HFF-Myc (cell line): ENCODE measurements at places on chromosomes 2 and 18.

- DNase-seq: no peak
Observed at GRCh38 chr18:10315522-10315921, 138.9 kb upstream of the APCDD1 start.

DNA sequence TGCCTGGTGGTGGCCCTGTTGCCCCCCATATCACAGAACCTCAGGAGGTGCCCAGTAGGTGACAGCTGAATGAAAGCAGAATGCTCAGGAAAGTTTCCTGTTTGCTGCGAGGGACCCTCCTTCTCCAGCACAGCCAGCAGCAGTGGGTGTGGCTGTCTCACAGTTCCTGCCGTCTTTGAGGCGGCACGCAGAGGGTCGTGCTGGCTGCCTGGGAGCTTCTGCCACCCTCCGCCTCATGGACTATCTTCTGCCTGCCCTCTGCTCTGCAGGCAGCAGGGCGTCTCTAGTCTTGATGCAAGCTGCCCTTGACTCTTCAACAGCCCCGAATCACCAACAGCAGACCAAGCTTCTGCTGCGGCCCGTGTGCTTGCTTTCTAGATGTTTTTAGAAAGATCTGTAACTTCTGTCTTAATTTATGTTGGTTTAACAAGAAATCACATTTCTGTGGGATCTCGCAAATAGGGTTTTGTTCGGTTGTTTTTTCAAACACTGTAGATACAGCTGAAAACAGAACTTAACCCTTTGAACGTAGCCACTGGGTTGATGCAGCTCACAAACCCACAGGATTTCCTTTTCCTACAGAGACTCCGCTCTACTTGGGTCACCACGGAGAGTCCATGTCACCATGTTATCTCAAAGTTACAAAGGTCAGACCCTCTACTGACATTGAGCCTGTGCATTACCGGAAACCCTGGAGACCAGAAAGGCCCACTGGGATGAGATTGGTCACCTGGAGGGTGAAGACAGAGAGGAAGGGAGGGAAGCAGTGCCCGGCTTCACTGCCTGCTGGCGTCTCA, 144.9 kb downstream of the ACOXL start:
- no peak for DNase-seq

- no peak for DNase-seq
Observed at GRCh38 chr2:17303054-17303453, 215.2 kb downstream of the RAD51AP2 start.

- no peak for DNase-seq
Observed at GRCh38 chr2:118013221-118013723, 598 bp downstream of the CCDC93 start.

DNA sequence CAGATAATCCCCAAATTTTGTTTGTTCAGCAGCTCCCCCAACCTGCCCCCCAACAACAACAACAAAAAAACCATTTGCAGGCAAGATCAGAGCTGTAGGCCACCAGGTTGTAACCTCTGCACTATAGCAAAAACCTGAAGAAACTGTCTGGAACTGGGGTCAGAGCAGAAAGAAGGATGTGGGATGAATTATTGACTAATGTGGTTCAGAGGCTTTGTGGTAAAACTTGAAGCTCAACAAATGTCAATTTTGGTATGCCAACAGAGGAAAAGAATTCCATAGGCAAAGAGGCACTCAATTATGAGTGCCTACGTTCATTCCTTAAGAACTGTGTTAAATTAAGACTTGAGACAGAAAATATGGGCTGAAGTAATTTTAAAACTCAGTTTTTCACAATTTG, 255.1 kb downstream of the STK39 start:
- no peak for DNase-seq

DNA sequence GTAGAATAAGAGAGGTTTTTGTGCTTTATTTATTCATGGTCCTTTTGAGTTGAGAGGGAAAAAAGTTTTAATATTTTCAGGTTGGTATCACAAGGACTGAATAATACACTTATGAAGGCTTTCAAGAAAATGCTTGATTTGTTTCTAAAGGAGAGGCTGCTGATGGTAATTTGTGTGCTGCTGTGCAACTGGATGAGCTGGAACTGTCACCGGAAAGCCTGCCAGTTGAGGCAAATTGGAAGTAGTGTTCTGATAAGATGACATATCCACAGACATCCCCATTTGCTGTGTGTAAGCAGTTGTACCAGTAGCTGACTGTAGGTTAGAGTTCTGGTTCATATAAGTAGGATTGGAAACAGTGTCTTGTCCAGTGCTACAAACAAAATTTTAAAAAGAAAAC, 21.6 kb upstream of the CACNB4 start:
- no peak for DNase-seq

DNA sequence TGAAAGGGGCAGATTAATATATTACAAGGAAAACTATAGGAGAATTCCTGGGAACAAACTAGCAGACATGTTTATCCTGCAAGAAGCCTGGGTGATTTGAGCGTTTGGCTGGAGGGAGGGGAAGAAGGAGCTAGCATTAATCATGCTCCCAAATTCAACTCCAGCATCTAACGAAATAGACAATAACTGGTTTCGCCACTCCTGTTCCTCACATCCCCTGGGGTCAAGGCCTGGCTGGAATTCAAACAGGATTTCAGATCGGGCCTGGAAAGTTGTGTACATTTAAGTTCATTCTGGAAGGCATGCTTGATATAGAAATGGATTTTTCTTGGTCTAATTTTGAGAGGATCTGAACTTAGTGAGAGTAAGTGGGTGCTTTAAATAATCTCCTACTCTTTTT, 126.1 kb upstream of the CTAGE1 start:
- no peak for DNase-seq

- DNase-seq: no peak
Observed at GRCh38 chr2:104790100-104790811, 63.7 kb upstream of the POU3F3 start.

DNA sequence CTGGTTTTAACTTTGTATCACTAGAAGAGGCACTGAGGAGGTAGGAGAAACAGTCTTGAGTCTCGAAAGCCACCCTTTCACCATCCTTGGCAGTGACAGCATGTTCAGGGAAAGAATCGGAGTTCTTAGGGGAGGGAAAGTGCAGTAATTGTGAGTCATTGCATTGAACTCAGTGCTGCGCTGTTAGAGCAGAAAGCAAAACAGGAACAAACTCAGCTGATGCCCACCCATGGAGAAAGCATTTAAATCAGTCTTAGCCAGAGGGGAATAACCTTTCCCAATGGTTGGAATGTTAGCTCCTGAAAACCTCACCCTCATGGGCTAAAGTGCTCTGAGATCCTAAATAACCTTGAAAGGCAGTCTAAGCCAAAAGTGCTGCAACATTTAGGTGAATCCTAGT, 845.6 kb upstream of the CNTNAP5 start:
- DNase-seq: no peak

DNA sequence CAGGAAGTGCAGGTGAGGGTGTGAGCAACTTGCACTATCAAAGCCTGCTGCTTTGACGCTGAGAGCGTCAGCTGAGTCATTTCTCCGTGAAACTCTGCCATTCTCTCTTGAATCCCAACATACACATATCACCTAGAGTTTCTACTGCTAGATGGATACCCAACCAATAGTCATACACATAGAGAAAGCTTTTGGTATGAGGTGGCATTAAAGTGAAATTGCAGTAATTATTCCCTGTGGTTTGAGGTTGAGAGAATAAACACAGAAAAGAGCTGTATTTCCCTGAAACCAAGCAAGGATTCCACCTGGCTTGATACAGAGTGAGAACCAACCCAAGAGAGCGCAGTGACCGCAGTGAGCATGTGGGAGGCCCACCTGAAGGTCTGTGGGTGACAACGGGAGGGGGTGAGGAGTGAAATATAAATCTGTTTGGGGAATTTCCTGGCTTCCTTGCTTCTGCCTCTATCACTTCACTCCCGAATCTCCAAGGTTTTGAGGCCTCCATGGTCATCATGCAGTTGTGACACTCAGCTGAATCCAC, 28.8 kb upstream of the TMEM18 start:
- no peak for DNase-seq

- no peak for DNase-seq
Observed at GRCh38 chr2:222915092-222915957, 54.5 kb downstream of the ACSL3 start.

DNA sequence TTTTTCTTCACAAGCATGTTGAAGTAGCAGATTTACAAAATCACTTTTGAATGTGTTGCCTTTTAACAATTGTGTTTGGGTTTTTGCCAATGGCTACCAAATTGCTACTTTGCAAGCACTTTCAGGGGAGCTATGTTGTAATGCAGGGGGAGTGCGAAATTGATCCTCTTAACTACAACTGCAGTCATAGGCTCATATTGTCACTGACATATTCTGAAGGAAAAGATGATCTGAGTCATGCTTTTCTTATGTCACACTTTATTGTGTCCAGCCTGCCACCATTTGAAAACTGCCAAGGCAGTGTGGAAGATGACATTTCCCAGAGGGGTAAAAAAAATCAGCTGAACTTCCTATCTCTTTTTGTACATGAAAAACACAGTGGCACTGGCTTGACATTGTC, 74.9 kb downstream of the GPD2 start:
- DNase-seq: no peak

GRCh38 chr18:61921621-61922235, 28.9 kb upstream of the RNF152 start:
- no peak for DNase-seq

GRCh38 chr18:62085756-62086155, 101.1 kb downstream of the PIGN start:
- DNase-seq: no peak
